Activated CD4-positive, alpha-beta memory T cell treated with anti-CD3 and anti-CD28 coated beads, Interleukin-2, amount 10 ng/mL, durations not matched to agents 7 days and 5 days (primary cell): ENCODE measurements at places on chromosomes 4 and X.

DNA sequence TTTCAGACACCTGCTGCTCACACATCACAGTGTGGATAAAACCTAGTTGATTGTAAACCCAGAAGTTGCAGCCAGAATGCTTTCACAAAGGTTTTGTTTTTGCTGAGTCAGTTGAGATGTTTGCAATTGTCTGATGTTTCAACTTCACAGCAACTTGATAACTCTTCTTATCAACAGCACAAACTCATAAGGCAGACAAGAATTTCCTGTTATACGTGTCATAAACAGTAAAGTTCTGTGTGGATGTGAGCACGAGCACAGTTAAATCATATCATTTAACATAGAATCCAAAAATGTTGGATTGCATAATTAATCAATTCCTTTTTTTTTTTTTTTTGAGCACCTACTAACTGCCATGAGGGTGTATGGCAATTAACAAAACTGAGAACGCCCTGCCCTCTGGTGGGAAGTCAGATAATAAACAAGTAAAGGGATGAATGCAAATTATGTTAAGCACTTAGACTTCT is 512.2 kb downstream of the PDHA2 start:
- DNase-seq: no peak

DNA sequence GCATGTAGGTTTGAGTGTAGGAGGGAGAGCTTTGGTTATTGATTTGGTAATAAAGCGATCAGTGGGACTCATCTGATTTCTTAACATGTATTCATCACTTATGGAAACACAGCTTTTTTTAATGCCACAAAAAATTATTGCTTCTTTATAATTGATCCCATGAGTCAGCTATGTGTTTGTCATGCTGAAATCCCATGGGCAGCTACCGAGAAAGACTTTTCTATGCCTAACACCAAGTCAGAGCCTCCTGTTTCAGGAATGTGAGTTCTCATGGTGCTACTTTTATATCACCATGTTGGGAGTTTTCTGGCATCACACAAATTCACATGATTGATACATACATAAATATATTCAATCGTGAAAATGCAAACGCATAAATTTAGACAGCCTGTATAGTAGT is 165.7 kb downstream of the RAPGEF2 start:
- DNase-seq: no peak

GRCh38 chr4:55351824-55352223 is 5.8 kb downstream of the SRD5A3 start:
- no peak for DNase-seq

GRCh38 chrX:119158226-119158625 is 30.6 kb upstream of the KIAA1210 start:
- no peak for DNase-seq
